ENCODE measurements at places on chromosomes 5 and 9.

GRCh38 chr9:73667749-73668148, 516.1 kb downstream of the ANXA1 start:
- DNase-seq = no peak

GRCh38 chr9:136119061-136119882, 597 bp upstream of the TMEM250 start:
- DNase-seq = no peak

GRCh38 chr5:159439002-159439401, 108.7 kb upstream of the IL12B start:
- no peak for DNase-seq

DNA sequence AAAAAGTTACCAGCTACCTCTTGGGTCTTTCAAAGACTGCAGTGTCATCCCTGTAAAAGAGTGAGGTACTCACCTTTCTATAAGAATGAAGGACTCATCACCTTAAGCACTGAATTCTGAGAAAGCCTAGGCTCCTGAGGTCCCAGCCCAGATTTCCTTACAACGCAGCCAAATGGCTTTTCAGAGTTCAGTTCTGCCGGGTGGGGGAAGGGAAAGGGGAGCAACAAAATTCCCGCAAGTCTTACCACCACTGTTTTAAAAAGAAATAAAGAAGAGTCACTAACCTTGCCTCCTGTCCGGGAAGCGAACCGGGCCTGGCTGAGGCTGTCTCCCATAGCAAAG, 373 bp downstream of the ADAMTS12 start:
- no peak for DNase-seq

DNA sequence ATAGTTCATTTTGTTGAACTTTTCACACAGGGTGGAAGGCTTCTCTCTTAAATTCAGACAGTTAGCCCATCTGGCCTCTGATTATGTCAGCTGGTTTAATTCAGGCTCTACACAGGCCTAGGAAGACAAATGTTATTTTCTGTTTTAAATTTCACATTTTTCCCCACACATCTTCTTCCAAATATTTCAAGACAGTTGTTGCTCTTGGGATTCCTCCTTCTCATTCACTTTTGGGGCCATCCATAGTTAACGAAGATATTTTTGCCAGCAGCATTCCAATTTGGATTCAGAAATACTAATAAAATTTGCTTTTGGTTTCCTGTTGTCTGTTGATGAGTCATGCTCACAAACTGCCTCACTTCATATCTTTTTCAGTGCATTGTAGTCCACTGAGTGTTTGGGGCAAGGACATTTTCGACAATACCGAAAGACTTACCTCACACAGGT, 475.4 kb downstream of the DMAC1 start:
- no peak for DNase-seq

GRCh38 chr5:108818613-108819272, 71.0 kb downstream of the FER start:
- no peak for DNase-seq

GRCh38 chr5:172104021-172104420, 84.0 kb downstream of the STK10 start:
- DNase-seq = no peak

GRCh38 chr5:137563301-137563645, 64.1 kb upstream of the SPOCK1 start:
- DNase-seq = no peak
